ENCODE measurements at places on chromosomes 6 and 20.

- no peak for DNase-seq
Observed at GRCh38 chr6:40674170-40674569, 87.0 kb upstream of the LRFN2 start.

GRCh38 chr6:31737991-31738979 is 1.5 kb upstream of the MSH5 start:
- DNase-seq = peak; percentile 74

GRCh38 chr6:143233554-143234285 is 173.0 kb downstream of the AIG1 start:
- no peak for DNase-seq

DNA sequence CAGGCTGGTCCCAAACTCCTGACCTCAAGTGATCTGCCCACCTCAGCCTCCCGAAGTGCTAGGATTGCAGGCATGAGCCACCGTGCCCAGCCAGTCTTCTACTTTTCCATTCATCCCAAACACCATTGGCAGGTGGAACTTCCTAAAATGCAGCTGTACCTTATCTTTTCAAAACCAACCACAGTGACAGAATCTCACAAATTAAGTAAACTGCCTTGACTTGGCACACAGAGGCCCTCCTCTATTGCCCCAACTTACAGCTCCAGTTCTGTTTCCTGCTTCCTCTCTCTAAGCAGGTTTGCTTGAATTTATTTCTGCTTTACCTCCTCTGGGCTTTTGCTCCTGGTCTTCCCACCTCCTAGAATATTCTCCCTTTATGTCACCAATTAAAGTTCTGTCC is 7.6 kb downstream of the MYB start:
- DNase-seq = no peak

DNA sequence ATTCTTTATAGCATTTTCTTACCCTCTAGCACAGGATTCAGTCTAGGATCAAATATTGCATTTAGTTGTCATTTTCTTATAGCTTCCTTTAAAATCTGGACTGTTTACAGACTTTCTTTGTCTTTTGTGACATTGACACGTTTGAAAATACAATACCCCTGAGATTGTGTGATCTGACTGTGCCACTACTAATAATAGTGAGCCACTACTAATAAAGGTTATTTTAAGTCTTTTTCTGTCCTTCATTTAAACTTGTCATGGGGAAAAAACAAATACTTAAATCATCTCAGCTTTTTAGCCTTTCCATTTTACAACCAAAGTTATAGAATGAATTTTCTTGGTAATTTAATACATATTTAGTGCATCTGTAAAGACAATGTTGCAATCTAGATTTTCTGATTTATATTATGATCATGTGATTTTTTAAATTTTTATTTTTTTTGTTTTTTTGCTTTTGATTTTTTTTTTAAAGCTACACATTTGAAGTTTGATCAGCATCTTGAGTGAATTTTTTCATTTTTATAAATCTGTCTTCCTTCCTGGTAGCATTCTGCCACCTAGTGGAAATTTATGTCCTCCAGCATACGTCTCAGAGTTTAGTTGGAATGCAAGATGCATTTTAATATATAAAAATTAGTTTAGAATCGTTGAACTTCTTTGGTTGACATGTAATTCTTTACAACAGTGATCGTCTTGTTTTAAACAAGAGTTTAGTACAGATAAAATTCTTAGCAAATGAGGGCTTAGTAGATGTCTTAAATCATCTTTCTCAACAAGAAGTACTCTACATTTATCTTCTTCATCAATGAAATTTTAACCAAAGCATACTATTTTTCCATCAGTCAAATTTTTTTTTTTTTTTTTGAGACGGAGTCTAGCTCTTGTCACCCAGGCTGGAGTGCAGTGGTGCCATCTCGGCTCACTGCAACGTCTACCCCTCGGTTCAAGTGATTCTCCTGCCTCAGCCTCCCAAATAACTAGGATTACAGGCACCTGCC is 119.4 kb downstream of the NCOA3 start:
- peak; percentile 28 for DNase-seq

DNA sequence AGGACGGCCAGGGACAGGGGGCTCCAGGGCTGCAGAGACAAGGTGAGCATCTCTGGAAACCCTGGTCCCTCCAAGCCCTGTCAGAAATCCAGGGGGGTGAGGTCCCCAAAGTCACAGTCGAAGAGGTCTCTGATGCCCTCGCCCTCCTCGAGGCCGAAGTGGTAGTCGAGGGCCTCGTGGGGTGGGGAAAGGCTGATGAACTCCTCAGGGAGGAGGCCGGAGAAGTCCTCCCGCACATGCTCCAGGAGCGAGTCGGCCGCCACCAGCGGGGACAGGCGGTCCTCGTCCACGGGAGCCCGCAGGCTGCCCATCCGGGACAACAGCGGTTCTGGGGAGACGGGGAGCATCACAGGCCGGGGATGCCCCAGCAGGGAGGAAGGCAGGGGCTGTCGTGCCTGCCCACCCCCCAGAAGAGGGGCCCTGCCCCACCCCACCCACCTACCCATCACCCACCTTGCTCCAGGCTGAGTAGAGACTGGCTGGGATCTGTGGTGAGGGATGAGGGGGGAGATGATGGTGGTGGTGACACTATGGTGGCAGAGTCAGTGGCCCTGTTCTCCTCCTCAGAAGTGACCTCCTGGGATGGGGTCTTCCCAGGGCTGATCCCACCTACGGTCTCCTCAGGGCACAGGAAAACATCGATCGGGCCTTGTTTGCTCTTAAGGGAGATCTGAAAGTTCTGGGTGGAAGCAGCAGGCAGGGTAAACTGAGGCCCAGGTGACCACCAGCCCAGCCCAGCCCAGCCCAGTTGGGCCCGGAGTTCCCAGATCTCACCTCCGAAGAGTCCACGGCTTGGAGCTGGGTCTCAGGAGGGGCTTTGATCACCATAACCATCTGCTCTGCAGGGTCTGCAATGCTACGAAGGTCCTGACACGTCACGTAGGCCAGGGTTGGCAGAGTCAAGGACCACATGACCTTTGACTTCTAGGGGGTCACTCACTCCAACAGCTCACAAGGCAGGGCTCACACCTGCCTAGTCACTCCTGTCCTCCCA is 2.7 kb upstream of the NECAB3 start:
- DNase-seq = no peak

DNA sequence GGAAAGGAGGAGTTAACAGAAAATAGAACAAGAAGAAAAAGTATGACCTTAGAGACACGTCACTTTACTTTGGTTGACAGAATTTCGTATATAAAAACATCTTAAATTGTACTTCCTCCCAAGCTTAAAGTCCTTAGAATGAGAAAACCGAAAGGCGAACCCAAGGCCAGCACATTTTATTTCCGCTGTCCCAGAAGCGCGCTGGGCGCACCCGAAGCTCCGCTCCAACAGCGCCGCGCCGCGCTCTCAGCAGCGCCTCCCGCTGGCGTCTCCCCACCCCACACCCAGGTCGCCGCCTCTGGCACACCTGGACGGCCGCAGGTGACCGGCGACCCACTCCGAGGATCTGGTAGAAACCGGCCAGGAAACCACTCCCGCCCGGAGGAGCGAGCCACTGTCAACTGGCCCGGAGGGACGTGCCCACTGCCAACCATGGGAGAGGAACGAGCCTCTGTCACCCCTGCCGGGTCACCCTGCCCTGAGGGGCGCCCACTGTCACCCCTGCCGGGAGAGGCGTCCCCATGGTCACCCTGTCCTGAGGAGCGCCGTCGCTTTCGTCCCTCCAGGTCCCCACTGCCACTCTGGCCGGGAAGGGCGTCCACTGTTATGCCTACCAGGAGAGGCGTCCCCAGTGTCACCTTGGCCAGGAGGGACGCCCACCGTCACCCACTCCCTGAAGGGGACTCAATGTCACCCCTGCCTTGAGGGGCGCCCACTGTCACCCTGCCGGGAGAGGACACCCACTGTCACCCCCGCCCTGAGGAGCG is 824 bp downstream of the MPC1 start:
- DNase-seq = peak; percentile 75

DNA sequence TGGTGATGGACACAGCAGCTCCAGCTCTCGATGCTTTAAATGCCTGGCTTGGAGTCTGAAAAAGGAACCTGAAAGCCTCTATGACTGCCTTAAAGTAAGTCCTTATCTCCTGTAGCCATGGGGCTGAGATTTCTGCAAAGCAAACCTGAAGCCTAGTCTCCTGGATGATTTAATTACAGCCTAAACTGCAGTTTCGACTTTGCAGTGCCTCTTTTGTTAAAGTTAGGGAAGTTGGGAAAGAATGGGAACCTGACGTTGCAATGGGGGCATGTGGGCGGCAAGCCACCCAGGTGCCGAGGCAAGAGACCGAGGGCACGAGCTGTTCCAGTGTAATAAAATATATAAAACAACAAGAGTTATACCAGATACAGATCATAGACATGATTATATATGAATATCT is 11.7 kb upstream of the TCFL5 start:
- no peak for DNase-seq

- DNase-seq = no peak
Observed at GRCh38 chr6:144653885-144654505, 368.9 kb downstream of the UTRN start.

DNA sequence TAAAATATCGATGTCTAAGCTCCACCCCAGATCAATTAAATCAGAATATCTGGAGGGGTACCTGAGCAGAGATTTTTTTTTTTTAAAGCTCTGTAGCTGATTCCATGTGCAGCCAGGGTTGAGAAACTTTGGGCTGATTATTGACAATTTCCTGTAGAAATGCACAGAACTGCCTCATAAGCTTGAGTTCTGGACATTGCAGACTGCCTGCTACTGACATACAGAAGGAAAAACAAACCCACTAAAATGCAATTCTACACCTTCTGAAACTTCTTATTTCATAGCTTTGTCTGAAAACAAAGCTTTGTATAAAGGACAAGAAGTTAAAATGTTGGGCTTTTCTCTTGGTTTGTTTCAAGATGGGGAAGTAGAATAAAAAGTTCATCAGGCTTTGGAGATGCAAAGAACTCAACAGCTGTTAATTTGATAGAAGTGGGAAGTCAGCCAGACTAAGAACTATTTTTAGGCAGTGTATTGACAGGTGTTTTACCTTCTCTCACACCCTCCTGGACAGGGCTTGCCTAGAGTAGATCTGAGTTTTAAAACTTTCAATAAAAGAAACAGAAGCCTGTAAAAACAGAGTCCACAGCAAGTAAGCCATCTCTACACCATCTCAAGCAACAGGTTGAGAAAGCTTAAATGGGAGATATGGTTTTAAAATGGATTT is 147.7 kb downstream of the KCNQ5 start:
- no peak for DNase-seq

- no peak for DNase-seq
Observed at GRCh38 chr6:143333081-143333480, 117.4 kb downstream of the ADAT2 start.

DNA sequence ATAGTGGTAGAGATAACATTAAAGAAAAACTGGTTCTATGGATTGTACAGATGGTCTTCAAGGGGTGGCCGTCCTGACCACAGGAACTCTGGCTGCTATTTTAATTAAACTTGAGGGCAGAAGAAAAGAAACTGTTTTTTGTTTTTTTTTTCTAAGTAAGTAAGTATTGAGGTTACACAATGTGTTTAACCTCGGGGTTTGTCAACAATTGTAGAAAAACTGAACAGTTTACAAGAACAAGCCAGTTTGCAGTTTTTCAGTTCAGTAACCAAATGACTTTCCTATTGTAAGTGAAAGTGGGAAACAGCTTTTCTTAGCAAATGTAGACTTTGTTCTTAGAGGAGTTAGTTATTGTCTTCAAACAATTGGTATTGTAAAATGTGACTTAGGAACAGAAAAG is 77.0 kb downstream of the PLCB1 start:
- DNase-seq = no peak

GRCh38 chr6:108209738-108210137 is 43.9 kb downstream of the NR2E1 start:
- DNase-seq = no peak

DNA sequence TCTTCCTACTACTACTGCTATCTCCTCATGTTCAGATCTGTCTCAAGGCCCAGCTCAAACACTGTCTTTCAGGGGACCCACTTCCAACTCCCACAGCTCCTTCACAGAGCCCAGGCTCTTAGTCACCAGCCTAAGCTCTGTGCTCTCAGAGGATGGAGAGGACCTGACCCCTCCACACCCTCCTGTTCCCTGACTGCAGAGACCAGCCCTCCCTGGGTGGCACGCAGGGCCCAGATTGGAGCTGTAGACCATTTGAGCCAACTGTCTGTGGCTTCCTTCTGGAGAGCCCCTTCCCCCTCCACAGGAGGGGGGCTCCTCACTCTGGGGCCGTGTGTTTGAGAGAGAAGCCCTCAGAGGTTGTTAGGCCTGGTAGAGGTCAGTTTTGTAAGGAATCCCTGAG is 9.8 kb downstream of the SNPH start:
- DNase-seq = no peak

DNA sequence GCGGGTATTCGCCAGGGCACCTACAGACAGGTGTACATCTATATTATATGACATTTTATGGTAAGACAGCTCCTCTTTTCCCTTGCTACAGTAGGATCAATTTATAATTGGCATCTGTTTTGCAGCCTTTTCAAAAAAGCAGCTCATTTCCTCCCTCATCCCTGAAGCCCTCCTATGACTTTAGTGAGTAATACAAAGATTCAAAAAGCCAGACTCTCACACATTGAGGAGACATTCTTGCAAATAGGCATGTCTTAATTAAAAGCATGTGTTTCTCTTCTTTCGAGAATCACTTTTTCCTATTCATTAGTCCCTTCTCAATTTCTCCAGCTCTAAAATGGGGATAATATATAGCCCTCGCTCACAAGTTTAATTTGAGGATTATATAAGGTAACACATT is 283.4 kb downstream of the TBC1D7 start:
- DNase-seq = no peak

- no peak for DNase-seq
Observed at GRCh38 chr20:46127396-46128010, 9.4 kb downstream of the CD40 start.

DNA sequence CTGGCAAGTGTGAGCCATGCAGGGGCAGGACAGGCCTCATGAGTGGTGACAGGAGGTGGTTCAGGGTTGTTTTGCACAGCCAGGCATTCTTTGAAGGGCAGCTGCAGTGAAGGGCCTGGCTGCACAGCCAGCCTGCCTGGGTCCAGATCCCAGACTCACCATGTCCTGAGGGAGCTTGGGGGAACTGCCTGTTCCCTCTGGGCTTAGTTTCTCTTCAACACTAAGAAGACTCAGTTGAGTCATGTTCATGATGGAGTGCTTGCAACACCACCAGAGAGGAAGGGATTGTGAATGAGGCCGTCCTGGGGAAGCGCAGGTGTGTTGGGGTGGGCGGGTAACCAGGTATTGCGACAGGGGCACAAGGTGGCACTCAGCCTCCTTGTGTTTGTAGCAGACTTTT is 102.4 kb downstream of the CDH26 start:
- no peak for DNase-seq

DNA sequence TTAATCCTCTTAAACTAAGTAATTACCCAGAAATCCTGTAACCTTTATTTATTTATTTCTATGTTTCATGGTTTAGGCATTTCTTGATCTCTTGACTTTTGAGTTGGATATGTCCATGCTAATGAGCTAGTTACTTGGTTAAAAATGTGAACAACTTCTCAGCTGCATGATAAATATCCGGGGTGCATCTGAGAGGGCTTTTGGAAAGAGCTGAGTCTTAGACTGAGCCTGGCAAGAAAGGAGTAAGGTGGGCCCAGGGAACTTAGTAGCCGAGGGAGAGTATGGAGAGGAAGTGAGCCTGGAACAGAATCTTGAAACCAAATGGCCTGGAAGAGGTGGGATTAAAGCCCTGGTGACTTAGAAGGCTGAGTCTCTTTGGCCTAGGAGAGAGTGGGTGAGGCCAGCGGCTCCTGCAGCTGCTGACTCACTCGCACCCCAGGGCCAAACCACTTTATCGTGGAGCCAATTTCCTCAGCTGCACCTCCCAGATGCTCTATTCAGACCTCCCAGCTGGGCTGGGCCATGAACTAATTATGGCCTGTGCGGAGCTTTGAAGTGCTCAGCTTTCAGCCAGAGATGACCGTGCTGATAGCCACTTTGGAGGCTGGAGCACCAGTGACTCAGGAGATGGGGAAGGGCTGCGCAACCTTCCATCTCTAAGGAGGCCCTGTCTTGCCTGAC is 19.1 kb downstream of the TGM3 start:
- DNase-seq = no peak

All from CD4-positive, alpha-beta T cell treated with Interleukin-17A for 4 hours (primary cell).